CD4-positive, alpha-beta T cell treated with Interleukin-15 for 4 hours (primary cell): ENCODE measurements at places on chromosomes 1 and 21.

DNA sequence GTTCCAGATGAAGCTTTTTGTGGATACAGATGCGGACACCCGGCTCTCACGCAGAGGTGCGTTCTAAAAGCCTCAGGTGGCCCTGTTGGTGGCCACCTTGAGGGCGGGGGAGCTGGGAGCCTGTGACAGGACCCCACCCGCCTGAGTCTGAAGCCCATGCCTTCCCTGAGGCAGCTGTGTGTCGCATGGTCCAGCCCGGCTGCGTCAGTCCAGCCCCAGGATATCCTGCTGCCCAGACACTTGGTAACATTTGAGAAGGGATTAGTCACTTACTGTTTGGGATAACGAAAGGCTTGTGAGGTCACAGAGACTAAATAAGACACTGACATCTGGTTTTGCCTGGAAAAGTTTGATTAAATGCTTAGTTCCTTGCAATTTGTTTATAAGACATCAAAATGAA is 68.9 kb downstream of the UCK2 start:
- no peak for DNase-seq

- DNase-seq, result no peak
Measured at GRCh38 chr1:44316231-44316759, 38.8 kb downstream of the ERI3 start.

DNA sequence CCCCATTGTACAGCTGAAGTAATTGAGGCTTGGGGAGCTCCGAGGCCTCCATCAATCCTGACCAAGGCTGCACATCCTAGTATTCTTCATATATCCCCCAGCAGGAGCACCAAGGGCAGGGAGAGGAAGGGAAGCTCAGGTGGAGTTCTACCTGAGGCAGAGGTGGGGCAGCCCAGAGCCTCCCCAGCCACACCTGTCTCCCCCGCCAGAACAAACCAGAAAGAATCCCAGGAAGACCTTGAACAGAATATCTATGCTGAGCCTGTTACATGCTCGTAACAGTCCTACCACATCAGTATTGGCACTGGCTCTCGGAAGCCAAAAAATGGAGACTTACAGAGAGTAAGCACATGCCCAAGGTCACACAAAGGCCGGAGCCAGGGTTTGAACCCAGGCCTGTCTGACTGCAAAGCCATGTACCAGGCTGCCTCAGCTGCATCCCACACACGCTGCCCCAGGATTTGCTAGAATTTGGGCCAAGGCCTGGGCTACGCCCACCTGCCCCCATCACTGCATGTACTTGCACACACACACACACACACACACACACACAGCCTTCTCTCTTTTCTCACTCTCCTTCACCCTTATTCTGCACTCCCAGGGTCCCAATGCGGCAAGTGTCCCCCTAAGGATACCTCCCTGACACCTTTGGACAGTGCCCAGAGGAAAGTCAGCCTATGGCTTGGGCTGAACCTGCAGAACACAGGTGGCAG is 4.5 kb downstream of the E2F2 start:
- DNase-seq, result no peak

DNA sequence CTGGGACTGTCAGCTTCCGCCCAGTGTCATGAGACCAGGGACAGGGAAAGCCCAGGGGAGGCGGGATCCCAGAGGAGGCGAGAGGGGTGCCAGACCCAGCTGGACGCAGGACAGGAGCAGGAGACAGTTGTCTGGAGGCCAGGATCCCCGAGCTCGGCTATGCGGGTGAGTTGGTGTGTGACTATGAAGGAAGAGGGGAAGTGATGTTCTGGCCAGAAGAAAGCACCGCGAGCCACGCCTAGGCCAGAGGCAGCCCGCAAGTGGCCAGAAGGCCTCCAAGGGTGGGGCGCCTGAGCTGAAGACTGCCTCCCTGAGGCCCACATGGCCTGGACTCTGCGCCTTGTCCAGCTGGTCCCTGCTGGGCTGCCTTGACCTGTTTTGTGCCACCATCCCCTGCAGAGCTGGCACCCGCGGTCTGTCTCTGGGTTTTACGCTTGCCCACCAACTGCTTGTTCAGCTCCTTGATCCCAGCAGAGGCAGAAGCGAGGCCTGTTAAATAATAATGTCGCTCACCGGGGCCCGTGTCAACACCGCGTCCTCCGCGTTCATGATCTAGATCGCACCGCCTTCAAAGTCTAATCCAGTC is 85.2 kb upstream of the ACTL8 start:
- DNase-seq, result no peak
